CD4-positive, alpha-beta memory T cell (primary cell): ENCODE measurements at places on chromosomes 4 and X.
A peak's percentile ranks its signal among the peaks of the same experiment; 100 is the strongest.

DNA sequence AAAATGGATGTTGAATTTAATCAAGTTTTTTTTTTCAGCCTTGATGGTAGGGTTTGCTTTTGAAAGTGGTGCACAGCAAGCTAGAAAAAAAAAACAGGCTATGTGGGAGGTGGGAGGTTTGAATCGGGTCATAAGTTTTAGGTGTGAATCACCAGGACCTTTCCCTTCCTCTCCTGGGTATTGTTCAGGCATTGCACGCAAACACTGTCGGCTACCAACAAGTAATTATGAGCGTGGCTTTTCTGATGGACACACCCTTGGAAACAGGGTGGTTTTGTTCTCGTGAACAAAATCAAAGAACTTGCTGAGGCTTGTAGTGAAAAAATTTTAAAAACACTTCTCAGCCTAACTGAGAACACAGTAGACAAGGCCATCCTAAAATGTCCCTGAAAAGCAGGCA is 18.1 kb downstream of the PIR start:
- DNase-seq = no peak

GRCh38 chrX:70280573-70280972 is 1.4 kb upstream of the RAB41 start:
- DNase-seq = no peak

GRCh38 chr4:54517781-54518444 is 139.8 kb upstream of the KIT start:
- DNase-seq = no peak

DNA sequence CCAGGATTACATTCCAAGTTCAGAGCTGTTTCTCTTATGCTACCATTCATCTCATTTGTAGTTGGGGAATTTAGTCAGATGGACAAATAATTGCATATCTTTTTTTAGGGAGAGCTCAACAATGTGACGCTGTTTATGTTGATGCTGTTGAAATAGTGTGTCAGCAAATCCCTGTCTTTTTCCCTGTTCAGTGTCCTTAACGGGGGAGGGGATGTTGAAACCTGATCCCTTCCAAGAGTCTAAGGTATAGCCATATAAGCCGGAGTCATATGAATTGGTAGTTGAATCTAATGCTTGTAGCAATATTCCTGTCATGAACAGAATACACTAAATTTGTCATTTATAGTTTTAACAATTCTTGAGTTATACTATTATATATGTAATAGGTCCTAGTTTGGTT is 293.5 kb upstream of the FAT1 start:
- DNase-seq = no peak

DNA sequence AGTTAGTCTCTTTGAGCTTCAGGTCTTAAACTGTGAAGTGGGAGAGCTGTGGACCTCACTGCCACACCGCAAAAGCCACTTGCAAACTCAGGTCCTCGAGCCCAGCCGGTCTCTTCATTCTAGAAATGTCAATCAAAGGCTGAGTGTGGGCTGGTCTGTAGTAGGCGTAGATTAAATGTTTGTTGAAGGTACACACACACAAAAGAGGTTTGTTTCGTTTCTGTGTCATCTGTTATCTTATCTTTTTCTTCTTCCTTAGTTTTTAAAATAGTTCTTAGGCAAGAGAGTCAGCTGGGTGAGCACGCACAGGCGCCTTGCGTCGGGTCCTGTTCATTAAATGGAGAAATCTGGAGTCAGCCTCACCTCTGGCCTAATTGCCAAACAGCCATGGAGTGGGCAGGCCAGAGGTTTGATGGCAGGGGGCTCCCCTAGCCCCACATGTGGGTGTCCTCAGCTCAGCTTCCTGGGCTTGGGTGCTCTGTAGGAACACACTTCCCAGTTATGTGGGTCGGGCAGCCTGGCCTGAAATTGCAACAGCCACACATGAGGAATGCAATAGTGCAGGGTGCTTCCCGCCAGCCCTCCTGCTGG is 836 bp upstream of the PSAPL1 start:
- DNase-seq = no peak

- DNase-seq = no peak
These were observed 98.9 kb upstream of the ADRA2C start for GRCh38 chr4:3667258-3667657.

- no peak for DNase-seq
These were observed 188.4 kb downstream of the SHROOM3 start for GRCh38 chr4:76623217-76624045.

DNA sequence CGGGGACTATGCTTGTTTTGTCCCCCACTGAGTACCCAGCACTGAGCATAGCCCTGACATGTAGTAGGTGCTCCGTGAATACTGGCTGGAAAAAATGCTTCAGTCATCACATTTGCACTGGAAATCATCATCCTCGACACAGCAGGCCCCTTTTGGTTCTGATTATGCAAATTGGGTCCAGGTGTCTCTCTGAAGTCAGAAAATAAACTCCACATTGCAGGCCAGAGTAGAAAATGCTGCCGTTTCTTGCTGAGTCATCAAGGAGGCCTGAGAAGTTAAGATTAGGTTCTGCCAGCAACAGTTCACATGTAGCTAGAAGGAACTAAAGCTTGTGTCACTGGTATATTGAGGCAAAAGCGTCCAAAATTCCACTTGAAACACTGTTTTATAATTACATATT is 15.0 kb upstream of the STK32B start:
- no peak for DNase-seq

- no peak for DNase-seq
These were observed 3.0 kb downstream of the RASSF6 start for GRCh38 chr4:73617256-73617655.

GRCh38 chrX:130789793-130790192 is 113.2 kb downstream of the ENOX2 start:
- no peak for DNase-seq

- DNase-seq = no peak
These were observed 5.2 kb upstream of the PPP2R3B start for GRCh38 chrX:391717-392574.

DNA sequence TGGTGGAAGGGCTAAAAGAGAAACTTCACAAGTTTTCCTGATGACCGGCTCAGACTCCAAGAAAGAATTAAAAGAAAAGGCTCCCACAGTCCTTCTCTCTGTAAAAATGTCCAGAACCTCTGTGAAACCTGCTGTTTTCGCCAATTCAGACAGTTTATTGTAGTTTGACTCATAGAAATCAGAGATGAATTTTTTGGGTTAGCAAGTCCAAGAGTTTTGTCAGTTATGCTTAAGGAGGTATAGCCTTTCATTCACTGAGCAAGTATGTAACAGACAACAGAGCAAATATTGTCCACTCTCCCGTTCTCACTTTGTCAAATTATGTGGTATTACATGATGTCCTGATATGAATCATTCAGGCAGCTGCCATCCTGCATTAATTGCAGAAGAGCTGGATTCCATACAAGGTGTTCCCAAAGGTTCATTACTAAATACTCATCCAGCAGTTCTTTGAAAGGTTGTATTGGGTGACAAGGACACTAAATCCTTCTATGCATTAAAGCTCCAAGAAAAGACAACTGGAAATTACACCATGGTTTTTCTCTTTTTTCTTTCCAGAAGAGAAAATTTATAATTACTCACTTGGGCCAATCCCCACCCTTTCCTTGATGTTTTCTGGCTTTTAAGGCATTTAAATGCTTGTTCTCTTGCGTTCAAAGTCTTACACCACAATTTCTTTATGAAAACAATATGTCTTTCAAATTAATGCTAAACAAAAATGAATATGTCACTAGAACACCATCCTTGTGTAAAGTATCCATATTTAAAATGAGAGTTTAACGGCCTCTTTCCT is 30.0 kb upstream of the PLAC1 start:
- no peak for DNase-seq

GRCh38 chr4:79623021-79623870 is 215.2 kb upstream of the GK2 start:
- no peak for DNase-seq

GRCh38 chr4:183374950-183375555 is 52.8 kb upstream of the CLDN24 start:
- DNase-seq = no peak

DNA sequence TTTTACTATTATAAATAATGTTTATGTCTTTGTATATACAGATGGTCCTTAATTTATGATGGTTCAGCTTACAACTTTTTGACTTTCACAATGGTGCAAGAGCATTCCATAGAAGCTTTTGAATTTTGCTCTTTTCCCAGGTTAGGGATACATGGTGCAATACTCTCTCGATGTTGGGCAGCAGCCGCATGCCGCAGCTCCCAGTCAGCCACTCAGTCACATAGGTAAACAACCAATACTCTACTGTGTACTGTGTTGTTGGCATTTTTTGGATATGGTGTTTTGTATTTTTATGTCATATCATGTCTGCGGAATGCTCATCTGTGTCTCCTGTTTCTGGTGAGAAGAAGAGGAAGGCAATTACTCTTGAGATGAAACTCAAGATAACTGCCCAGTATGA is 258.0 kb upstream of the ETNPPL start:
- no peak for DNase-seq

GRCh38 chrX:21847342-21847741 is 7.9 kb downstream of the MBTPS2 start:
- no peak for DNase-seq

DNA sequence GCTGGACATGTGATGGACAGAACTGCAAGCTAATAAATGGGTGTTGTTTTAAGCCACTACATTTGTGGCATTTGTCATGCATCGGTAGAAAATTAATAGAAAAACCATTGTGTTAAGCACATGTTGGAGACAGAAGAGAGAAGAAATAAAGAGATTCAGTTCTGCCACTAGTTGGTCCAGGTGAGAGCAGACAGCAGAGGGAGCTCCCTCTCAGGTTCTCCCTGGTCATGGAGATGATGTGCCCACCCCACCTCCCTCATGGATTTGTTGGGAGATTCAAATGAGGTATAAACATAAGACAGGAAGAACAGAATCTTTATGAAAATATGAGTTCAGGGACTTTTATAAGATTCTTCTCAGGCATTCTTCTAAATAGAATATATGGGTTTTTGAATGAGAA is 36.8 kb upstream of the OCIAD2 start:
- DNase-seq = no peak

DNA sequence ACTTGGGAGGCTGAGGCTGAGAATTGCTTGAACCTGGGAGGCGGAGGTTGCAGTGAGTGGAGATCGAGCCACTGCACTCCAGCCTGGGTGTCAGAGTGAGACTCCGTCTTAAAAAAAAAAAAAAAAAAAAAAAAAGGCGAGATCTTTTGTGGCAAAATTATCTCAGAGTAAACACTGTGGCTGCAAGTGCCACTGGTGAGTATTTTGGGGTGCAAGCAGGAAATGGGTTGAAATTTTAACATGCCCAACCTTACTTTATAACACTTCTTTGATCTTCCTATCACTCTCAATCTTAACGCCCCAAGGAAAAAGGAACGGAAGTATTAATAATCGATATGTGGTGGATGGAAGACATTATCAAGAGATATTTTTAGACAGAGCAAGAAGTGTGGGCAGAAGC is 32.1 kb downstream of the SLC34A2 start:
- no peak for DNase-seq

GRCh38 chr4:24743206-24743605 is 52.2 kb upstream of the SOD3 start:
- no peak for DNase-seq

GRCh38 chr4:170243662-170244288 is 154.0 kb upstream of the AADAT start:
- no peak for DNase-seq

GRCh38 chrX:68762766-68763165 is 66.1 kb upstream of the EFNB1 start:
- DNase-seq = no peak

GRCh38 chr4:153618833-153619232 is 65.2 kb upstream of the TLR2 start:
- no peak for DNase-seq

- no peak for DNase-seq
These were observed 76.1 kb downstream of the CLDN22 start for GRCh38 chr4:183244019-183244418.

DNA sequence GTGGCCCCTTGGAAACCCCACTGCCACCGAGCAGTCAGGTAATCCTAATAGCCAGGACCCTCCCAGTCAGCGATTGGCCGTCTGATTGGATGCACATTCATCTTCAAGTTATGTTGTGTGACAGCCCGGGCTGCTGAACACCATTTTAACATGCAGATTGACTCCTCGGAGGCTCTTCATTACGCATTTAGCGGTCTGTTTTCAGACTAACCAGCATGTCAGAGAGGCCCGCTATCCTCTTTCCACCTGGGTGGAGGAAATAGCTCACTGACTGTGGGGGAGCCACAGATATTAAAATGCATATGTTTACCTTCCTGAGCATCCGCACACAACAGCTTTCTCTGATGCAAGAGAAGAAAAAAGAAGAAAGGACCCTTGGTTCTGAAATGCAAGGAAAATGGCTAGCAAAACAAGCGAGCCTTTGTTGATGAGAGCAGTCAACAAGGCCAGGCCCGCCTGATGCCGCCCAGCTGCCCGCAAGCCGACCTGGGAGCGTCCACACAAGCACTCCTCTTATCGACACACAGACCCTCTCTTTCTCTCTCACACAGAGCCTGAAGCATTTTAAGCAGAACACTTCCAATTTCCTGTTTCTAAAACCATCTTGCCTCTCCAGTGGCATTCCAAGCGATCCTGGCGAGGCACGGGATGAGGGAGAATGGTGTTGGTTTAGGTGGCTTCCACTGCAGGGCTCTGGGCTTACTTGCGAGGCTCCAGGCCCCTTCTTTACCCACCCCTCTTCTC is 118.3 kb downstream of the MGST2 start:
- no peak for DNase-seq

DNA sequence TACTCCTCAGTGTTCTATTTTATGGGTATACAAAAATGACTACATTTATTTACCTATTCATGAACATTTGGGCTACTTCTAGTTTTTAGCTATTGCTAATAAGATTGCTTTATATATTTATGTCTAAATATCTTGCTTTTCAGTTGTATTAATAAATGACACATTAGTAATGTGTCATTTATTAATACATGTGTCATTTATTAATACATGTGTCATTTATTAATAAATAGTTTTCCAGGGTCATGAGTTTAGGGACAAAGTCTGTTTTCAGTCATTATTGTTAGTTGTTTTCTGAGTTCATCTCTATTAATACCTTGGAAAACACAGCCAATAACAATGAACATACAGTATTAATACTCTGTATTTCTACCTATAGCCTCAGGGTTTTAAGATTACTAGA is 1630.7 kb upstream of the IGFBP7 start:
- DNase-seq = no peak

GRCh38 chr4:108370291-108371141 is 201.8 kb upstream of the LEF1 start:
- DNase-seq = no peak

- DNase-seq = no peak
These were observed 13.6 kb downstream of the FGFRL1 start for GRCh38 chr4:1024882-1025545.

GRCh38 chrX:58025979-58026378 is 115.7 kb upstream of the ZXDA start:
- DNase-seq = peak; percentile 30

DNA sequence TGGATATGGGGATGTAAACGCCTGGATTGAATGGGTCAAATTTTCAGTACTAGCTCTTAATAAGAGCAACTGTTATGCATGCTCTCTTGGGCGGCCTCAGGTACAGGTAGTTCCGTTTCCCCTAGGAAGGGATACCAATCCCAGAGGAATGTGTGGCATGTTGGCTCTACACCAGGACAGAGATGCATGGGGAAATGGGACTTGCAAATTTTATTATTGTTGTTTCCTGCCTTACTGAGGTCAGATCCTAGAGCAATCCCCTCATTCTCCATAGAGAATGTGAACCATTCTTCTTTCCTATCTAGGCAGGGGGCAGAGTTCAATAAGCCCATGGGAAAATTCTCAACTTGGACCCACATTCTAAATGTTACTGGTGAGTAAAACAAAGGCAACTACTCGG is 361.8 kb upstream of the FGF16 start:
- no peak for DNase-seq

- DNase-seq = no peak
These were observed 26.5 kb downstream of the GALNT7 start for GRCh38 chr4:173195109-173195508.
